ENCODE measurements at places on chromosomes 4 and X.

DNA sequence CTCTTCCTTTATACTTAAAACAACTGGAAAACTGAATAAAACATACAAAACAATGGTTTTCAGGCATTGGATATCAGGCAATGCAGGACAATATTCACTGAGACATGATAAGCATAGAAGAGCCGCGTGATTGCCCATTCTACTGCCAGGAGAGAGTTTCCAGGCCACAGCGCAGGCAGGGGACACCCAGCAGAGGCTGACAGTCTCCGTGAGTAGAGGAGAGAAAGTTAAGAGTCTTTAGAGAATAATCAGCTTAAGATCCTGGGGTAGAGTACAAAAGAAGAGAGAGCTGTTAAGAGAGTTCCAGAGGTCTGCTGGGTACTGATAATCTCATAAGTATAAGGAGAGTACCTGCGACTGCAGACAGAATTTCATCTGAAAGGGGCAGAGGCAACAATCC lies 18.4 kb upstream of the FRAS1 start:
- no peak for DNase-seq

DNA sequence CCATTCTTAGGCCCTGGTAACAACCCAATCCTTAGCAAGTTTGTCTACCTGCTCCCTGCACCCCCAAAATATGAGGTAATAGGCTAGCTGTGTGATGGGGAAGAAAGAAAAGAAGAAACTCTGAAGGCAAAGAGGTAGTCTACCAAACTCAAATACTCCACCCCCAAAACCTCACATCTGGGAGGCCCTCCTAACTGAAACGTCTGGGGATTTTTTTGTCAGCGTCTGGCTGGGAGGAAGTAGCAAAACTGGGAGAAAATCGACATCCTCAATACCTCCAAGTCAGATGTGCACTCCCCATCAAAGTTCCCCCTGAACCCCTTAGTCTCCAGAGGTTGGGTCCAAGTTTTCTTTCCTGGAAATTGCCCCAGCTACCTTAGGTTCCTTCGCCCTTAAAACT lies 1.0 kb downstream of the LAMP2 start:
- DNase-seq = no peak

DNA sequence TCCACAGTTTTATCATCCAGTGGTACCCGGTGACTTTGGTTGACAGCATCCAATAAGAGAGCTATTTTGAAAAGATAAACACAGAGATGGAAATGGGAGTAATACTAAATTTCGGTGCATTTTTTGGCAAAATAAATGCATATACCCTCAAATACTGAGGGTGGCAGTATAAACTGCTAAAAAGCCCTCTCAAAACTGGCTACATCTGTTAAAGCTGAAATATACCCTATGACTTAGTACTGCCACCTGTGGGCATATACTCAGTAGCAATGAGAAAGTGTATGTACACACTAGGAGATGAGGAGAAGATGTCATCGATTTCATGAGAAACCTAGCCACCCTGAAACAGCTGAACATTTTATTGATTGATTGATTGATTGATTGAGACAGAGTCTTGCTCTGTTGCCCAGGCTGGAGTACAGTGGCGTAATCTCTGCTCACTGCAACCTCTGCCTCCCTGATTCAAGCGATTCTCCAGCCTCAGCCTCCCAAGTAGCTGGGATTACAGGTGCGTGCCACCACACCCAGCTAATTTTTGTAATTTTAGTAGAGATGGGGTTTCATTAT lies 12.2 kb upstream of the TMEM128 start:
- DNase-seq = peak; percentile 75

GRCh38 chrX:95662200-95662599 lies 1022.4 kb upstream of the DIAPH2 start:
- no peak for DNase-seq

GRCh38 chr4:177855507-177856197 lies 413.4 kb upstream of the AGA start:
- no peak for DNase-seq

GRCh38 chr4:26273616-26273980 lies 47.2 kb upstream of the RBPJ start:
- DNase-seq = peak; percentile 51

- DNase-seq = no peak
Observed at GRCh38 chr4:61545902-61546480, 345.9 kb downstream of the ADGRL3 start.

- peak; percentile 37 for DNase-seq
Observed at GRCh38 chrX:30659421-30659820, 6.2 kb downstream of the GK start.

- no peak for DNase-seq
Observed at GRCh38 chrX:69538321-69538876, 34.3 kb downstream of the NALF2 start.

DNA sequence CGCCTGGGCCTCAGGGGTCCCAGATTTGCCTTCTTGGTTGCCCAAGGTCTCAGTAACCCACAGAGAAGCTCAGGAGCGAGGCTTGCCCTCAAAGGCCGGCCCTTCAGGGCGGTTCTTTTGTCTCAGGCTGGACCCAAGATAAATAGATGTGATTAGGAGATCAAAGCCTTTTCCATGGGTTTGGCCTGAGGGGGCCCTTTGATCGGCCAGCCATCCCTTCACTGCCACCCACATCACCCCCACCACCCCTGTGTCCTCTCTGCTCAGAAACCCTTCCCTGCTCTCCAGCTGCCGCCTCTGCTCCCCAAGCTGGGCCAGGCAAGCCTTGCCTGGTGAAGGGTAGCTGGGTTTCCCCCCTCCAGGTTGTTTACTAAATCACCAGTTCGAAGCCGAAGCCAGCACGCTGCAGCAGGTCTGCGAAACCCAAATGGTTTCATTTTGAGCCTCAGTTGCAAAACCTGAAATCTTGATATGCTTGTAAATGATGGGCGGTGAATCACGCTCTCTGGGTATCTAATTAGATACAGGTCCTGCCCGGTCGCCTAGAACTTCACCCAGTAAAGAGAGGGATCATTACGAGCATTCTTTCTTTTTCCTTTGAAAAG lies 202.6 kb upstream of the BCOR start:
- DNase-seq = no peak

DNA sequence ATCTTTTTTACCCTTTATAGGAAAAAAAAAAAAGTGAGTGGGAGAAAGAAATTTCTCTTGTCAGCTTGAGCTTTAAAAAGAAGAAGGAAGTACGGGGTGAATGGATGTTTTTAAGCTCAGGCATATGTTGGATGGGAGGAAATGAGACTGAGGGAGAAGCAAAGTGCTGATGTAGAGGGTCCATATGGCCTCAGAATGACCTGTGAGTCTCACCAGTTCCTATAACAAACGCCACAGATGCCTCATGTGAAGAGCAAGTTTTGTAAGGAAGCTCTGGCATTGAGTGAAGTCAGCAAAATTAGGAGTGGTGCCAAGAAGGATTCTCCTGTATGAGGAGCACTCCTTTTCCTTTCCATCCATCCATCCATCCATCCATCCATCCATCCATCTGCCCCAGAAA lies 214.6 kb downstream of the PTTG2 start:
- no peak for DNase-seq

GRCh38 chr4:173420324-173420752 lies 21.4 kb upstream of the SCRG1 start:
- DNase-seq = no peak

GRCh38 chr4:122625156-122625555 lies 4.3 kb upstream of the IL21 start:
- no peak for DNase-seq

DNA sequence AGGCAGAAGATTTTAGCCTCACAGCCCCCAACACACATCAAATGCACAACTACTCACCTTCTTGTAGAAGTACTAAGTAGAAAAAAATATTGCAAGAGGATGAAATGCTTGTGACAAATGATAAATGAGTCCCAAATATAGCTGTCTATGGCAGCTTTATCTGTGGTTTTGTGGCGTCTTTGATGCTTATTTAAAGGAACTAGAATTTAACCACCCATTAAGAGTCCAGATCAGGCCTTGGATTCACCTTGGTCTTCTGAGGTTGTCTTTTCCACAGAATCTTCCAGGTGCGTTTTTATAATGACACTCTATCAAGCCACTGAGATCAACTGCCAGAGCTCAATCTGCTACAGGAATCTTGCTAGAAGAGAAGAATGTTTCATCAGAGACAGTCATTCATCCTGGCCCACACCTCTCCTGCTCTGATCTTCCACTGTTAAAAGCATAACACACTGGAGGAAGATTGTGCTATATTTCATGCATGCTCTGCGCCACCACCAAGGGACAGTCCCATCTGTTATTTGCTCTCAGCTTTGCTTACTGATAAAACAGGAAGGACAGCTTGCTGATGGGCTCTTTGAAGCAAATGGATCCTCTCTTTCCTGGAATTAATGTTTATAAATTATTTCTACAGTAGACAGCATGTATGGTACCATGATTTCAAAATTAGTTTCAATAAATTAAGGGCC lies 144.1 kb downstream of the SLC7A11 start:
- DNase-seq = no peak

DNA sequence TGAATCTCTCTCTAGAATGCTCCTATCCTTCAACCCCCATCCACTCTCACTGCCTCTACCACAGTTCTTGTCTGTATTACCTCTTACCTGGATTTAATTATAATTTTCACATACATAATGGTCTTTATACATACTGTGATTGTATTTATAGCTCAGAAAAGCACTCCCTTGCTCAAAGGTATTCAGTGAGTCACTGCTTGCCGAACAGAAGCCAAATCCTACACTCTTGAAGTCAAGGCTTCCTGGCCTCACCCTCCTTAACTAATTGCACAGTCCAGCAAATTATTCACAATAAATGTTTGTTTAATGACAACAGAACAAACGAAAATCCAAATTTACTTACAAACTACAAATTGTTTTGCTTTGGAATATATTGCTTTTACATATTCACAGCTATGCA lies 159.5 kb downstream of the KLHL13 start:
- DNase-seq = no peak

GRCh38 chr4:57148177-57148576 lies 38.0 kb upstream of the IGFBP7 start:
- no peak for DNase-seq

- no peak for DNase-seq
Observed at GRCh38 chr4:31365006-31365690, 645.0 kb downstream of the PCDH7 start.

DNA sequence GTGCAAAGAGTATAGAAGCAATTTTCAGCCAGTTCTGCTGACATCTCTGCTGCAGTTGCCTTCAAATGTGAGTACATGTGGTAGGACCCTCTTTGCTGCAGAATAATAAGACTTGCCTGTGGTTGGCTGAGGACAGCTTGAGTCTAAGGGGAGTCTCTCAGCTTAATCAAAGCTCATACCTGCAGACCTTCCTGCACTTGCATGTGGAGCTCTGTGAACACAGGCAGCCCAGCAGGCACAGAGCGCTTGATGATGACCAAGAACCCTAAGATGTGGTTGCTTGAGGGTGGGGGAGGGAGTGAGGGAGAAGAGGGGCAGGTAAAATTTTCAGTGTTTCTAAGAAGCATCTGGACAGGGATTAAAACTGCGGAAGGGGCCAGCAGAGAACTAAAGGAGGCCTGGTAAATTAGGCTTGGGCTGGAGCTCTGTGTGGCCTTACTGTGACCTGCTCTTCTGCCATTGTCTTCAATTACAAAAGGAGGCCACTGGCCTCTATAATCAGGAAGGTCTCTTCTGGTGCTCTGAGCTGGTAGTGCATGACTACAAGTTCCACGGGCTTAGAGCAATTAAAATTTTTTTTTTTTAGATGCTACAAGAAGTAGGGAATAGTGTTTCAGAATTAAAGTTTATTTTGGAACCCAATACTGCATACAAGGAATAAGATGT lies 59.9 kb upstream of the CHRNA9 start:
- no peak for DNase-seq

DNA sequence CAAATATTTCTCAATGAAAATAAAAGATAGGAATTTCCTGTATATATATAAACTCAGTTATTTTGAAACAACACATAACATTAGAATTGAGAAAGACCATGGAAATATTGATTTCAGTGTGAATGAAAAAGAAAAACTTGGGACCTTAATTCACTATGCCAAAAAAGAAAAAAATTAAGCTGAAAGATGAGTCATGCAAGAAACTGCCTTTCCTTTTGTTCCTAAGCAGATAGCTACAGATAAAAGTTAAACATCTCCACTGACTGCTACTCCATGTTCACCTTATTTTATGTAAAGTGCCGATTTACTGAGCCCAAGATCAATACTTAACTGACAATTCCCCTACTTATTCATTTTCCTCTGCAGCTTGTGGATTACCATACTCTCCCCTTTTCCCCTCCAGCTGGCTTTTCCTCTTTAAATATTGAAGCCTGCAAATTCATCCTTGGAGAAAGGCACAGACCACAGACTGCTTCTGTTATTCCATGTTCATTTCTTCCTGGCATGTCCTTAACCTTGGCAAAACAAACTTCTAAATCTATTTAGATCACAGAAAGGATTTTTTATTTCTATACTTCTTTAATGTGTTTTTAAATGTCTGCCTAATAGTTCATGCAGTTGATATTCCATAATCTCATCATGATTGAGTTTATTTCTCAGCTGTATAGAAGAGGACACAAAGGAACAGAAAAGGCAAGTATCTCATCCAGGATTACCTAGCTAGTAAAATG lies 40.5 kb upstream of the YTHDC1 start:
- no peak for DNase-seq

DNA sequence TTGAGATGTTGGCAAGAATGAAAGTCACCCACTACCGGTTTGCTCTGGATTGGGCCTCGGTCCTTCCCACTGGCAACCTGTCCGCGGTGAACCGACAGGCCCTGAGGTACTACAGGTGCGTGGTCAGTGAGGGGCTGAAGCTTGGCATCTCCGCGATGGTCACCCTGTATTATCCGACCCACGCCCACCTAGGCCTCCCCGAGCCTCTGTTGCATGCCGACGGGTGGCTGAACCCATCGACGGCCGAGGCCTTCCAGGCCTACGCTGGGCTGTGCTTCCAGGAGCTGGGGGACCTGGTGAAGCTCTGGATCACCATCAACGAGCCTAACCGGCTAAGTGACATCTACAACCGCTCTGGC lies 12.3 kb downstream of the RPL9 start:
- no peak for DNase-seq
